HFF-Myc (cell line): ENCODE measurements at places on chromosomes 6 and 20.

GRCh38 chr6:110270165-110270564 is 88.0 kb downstream of the METTL24 start:
- DNase-seq, result no peak

- no peak for DNase-seq
These were observed 5.0 kb upstream of the TRAF3IP2 start for GRCh38 chr6:111610548-111611172.

DNA sequence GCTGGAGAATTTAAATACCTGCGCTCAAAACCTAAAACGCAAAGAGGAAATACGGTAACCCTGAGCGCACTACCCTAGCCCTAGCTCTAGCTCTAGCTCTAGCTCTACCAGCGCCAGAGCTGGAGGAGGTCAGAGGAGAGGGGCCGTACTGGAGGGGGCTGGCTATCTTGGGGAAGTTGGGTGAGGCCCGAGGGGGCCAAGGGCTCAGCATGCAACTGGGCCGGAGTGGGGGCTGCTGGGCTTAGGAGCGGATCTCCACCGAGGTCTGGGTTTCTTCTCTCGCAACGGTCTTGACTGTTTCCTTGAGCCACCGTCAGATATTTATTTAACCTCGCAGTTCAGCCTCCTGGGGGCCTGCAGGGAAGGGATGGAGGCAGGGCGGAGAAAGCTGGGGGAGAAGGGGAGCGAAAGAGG is 91.0 kb downstream of the NCR2 start:
- no peak for DNase-seq

GRCh38 chr20:20743511-20744169 is 31.2 kb upstream of the RALGAPA2 start:
- no peak for DNase-seq

- no peak for DNase-seq
These were observed 14.2 kb downstream of the ERGIC3 start for GRCh38 chr20:35555951-35556645.

DNA sequence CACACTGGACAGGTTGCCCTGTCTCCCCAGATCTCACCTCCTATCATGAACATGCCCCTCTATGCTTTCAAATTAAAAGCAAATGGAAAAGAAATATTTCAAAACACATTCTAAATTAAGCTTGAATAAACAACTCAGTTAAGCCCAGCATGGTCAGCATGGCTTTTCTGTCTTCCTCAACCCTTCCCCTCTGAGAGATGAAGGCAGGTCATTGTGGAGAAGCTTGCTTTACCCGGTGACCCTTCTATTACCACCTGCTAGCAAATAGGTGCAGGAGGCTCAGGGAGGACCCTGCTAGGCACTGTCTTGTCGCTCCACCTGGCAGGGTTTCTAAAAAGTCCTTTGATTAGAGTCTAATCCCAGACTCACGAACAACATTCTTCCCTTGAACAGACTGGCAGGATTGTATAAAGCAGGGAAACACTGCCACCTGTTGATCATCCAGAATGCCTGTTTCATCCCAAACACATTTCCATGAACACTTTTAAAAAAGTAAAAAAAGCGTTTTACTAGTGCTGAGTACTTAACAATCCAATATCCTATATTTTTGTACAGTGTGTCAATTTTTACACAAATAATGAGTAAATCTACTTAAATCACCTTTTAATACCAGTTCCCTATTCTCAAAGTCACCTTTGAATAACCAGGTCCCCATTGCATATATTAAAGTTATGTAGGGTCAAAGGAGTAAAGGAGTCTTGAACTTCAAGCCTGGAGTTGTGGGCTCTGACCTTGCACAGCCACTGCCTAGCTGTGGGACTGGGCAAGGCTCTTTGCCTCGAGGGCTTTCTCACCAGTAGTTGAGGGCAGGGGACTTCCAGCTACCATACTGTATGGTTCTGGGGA is 75.5 kb downstream of the GPR6 start:
- DNase-seq, result peak; percentile 24

DNA sequence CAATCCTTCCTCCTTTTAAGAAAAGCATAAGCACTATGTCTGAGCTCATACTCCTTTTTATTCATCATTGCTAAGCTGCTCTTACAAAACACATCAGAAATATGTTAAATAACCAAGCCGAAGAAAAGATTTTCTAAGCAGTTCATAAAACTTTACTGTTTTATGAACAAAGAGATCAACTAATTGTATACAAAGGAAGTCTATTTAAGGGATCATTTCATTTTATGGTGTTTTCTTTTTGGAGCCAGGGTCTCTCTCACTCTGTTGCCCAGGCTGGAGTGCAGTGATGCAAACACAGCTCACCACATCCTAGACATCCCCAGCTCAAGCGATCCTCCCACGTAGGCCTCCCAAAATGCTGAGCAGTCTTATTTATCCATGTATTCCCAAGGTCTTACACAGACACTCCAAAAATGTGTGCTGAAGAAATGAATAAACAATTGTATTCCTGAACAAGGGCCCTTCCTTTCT is 9.3 kb downstream of the NUDT3 start:
- DNase-seq, result no peak

- peak; percentile 83 for DNase-seq
These were observed 14.3 kb upstream of the FOXP4 start for GRCh38 chr6:41531591-41532582.

- DNase-seq, result no peak
These were observed 725 bp upstream of the ISM1 start for GRCh38 chr20:13220194-13220903.

- DNase-seq, result no peak
These were observed 14.7 kb downstream of the NTSR1 start for GRCh38 chr20:62723351-62723750.

DNA sequence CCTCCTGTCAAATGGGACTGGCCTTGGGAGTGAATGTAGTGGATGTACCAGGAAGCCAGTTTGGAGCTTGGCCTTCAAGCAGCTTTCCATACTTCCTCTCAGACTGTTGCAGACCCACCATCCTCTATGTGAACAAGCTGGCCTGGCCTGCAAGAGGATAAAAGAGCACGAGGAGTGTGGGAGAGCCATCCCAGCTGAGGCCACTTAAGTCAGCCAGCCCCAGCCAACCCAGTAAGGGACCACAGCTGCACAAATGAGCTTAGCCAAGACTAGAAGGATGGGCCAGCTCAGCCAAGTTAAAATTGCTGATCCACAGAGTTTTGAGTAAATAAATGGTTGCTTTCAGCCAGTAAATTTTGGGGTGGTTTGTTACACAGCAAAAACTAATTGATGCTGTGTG is 156.9 kb upstream of the SOX4 start:
- no peak for DNase-seq

DNA sequence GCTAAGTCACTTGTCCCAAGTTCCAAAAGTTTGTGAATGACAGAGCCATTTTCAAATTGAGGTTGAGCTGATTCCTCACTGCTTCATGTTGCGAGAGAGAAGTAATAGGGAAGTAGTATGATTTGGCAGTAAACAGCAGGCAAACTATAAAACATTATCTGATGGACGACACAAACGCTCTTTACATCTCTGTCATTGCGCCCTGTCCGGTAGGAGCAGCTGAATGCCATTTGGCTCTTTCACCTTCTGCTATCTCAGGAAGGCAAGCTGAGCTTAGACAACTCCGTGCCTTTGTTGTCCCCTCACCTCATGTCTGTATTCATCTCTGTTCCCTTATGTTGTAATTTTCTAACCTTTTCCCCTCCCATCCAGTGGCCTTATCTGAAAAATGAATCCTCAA is 440.7 kb upstream of the FLRT3 start:
- no peak for DNase-seq

DNA sequence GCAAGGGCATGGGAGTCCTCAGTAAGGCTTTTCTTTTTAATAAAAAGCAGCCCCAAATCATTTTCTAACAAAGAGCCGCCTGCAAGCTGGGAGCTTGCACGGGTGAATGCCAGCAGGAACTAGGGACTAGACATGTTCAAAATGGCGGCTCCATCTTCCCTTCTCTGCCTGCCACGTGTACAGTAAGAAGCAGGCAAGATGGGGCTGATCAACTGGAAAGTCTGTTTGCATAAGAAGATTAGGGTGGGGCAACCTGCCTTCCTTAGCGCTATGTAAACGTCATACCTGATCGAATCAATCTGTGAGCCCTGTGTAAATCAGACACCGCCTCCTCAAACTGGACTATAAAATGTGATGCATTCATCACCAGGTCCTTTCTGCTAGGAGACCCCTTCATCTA is 299.4 kb upstream of the SOX4 start:
- no peak for DNase-seq

- DNase-seq, result no peak
These were observed 2.4 kb downstream of the MARCKS start for GRCh38 chr6:113859349-113860180.

DNA sequence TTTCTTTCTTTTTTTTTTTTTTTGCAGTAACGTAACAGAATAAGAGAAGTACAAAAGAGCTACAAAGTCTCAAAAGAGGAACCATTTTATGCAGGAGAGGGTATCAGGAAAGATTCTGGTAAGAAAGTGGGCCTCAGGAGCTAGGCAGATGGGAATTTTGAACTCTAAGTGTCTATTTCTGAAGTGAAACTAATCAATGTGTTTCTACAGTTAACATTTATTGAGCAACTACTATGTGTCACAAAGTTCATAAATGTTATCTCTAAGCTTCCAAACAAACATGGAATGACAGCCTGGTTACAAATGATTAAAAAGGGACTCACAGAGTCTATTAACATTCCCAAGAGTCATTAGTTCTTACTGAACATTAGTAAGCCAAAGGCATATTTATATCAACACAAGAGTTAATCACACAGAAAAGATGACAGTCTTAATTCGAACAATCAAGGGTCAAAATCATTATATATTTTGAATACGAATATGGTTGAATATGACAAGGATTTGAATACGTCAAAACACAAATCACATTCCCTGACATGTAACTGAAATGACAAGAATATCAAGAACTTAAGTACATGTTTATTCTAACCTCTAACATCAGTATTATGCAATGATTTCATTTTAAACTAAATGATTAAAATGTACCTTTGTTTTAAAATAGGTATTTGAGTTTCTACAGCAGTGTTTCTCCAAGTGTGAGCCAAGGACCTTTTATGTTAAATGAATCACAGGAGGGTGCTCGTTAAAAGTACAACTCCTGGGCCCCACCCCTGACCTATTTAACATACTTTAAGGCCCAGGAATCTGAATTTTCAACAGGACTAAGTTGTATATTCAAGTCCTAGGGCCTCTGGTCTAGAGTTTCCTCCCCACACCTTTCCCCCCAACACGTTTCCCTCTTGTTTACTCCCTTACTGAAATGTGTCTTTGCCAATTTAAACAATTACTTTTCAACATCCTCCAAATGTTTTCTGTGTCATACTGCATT is 89.7 kb downstream of the ATXN1 start:
- no peak for DNase-seq

DNA sequence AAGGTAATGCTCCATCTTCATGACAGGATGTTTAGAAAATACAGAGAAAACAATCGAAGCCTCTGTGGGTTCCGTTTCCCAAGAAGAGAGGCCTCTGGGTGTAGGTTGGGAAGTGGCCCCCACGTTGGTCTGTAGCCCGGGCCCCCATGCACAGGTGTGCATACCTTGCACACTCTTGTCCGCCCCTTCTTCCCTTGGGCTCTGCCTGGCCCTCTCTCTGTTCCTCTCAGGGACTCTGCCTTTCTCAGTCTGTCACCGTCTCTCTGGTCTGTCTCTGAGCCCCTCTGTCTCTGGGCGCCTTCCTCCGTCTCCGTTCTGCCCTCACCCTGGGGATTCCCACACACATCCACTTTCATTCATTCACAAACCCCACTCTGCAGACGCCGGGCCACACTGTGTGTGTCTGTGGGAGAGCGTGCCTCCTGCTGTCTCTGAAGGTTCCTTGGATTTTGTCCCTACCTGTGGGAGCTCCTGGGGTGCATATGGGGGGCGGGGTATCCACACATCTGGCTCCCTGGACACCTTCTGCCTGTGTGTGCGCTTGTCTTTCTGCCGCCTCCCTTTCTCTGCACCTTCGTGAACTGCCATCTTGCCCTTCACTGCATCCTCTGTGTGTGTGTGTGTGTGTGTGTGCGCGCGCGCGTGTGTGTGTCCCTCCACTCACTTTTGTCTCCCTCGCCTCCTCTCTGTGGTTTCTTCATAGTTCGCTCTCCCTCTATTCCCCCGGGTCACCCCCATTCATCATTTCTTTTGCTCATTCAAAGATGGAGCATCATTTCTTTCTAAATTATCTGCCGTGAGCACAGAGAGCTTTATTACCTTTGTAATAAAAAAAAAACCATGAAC is 75.3 kb downstream of the SRC start:
- no peak for DNase-seq

- peak; percentile 84 for DNase-seq
These were observed 62.3 kb upstream of the SNX9 start for GRCh38 chr6:157760589-157761330.

DNA sequence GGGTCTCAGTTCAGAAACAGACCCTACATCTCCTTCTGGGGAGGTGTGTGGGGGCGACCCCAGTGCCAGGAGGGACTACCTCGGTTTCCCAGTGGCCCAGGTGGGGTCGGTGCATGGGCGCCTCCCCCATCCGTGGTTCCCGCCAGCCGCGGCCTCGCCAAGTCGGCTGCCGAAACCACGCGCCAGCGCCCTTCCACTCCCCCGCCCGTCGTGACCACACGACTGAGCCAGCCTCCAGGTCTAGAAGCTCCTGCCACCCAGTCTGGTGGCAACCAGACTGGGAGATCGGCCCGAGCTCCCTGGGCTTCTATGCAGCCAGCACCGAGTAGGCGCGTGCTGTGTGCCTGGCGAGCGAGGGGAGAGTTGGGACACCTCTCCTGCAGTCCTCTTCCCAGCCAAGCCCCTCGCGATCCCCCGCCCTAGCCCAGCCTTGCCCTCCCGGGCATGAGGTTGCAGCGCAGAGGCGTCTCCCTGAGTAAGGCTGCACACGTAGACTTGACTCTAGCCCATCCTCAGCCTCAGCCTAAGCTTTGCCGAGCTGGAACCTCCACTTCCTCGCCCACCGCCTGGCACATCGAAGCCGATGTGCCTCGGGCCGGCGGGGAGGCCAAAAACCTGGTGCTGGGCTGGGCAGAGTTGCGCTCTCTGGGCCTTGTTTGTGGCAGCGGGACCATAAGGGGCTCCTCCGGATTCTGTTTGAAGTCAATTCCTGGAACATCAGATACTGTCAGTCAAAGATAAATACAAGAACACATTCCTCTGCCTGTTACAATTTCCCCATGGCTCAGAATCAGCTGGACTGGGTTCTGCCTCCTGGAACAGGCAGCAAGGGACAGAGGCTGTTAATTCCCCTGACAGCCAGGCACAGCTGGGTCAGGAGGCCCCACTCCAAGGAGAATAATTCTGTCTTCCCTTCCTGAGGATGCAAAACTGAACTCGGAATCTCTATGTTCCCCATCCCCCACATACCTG is 1.5 kb upstream of the CPNE5 start:
- no peak for DNase-seq

DNA sequence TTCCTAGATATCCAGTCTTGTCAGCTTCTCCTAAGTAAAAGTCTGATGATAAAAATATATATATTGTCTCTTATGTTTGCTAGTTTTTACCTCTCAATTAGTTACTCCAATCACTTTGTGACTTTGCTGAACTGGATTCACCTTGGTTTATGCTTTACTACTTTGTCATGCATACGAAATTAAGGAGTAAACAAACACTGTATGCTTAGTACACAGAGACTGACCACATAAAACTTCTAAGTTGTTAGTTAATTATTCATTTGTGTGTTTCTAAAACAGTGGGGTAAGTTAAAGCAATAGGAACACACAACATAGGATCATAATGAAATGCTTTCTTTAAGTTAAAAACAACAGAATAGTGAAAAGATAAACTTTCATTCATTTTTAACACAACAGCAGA is 877.3 kb upstream of the MAP3K7 start:
- no peak for DNase-seq
